Cortex of kidney (tissue), 1 donor: ENCODE measurements at places on chromosomes 2 and 18.

DNA sequence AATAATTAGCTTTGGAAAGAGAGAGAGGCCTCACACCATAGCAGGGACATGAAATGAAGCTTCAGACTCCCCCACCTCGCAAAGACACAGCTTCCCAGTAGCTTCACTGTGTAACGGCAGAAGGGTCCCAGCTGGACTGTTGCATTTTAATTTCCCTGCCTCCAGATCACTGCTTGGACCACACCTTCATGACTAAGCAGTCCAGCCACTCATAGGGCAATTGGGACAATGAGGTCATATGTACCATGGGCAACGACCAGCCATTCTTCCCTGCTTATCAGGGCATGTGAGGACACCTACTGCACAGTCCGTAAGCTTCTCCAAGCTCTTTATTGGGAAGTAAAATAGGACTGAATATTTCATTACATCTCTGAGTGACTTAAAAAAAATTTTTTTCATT, 183.0 kb downstream of the MREG start:
- no peak for DNase-seq

GRCh38 chr2:126947103-126947429, 48.4 kb downstream of the TEX51 start:
- no peak for DNase-seq

DNA sequence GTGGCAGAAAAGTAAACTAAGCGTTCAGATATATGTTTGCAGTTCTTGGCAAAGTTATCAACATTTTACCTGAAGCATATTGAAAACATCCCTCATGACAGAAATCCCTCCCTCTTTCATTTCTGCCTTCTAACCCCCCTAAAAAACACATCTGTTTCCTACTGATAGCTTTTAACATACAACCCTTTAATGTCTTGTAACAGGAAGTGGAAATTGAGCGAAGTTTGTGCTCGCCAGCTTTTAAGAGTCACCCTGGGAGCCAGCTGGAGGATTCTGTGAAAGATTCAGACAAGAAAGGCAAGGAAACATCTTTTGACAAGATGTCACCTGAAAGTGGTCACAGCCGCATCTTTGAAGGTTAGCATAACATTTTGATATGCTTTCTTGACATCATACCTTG, 247.4 kb downstream of the XIRP2 start:
- no peak for DNase-seq

DNA sequence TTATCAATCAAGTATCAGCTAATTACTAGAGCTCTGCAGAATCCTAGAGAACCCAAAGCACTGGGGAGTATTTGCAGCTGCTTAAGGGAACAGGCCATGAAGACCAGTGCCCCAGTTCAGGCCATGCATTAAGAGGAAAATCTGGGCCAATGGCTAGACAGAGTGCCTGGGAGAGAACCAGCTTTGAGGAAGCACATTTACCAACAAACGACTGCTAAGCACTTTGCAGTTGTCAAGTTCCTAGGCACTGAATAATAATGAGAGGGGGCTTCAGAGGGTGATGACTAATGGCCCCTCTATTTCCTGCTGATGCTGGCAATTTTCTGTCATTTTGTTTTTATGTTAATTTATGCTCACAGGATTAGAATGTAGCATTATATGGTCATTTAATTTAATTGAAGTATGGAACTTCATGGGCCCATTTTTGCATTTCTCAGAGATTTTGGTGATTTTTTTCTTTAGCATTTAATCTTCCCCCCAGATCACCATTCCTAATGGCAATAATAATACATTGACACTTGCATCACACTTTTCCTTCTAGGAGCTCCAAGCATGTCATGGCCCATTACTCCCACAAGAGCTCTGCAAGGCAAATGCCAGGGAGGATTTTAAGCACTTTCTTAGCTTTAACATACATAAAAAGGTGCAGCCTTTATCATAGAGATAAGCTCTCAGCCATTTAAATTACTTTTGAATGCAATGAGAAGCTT, 147.7 kb upstream of the SPATS2L start:
- DNase-seq: no peak

GRCh38 chr2:194253528-194254259, 1403.3 kb upstream of the SLC39A10 start:
- no peak for DNase-seq

- no peak for DNase-seq
These were observed 479.2 kb upstream of the ACVR2A start for GRCh38 chr2:147365622-147366021.

GRCh38 chr2:235206980-235207579, 255.3 kb downstream of the SH3BP4 start:
- DNase-seq: no peak

- no peak for DNase-seq
These were observed 17.7 kb upstream of the NFU1 start for GRCh38 chr2:69454976-69455375.

DNA sequence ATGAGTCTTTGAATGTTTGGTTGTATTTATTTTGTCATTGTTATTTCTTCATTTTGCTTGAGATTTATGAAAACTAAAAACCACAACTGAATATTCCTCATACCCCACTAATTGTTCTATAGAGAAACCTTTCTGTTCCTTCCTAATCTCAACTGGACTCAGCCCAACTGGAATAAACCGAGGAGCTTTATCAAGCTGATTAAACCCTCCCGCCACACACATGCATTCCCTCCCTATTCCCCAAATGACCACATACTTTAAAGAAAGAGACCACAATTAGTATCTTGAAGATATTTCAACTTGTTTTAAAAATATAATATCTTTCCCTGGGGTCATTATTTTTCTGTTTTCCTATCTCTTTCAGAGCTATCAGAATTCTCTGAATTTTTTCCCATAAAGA, 107.5 kb downstream of the OSR1 start:
- no peak for DNase-seq

DNA sequence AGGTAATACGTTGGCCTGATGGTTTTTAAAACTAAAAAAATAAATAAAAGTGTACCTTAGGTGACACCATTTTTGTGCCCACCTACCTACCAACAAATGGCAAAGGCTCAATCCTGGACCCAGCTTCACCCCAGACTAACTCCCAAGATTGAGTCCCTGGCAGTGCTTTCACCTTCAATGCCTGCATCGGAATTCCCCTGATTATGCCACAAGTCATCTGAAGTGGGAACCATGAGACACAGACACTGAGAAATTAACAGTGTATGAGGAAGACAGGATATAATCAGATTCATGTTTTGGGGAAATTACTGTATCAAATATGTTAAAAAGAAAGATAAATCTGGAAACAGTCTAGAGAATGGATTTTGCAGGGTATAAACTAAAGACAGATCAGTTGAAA, 41.6 kb downstream of the ZBTB14 start:
- DNase-seq: no peak

GRCh38 chr2:8593243-8593642, 88.6 kb upstream of the ID2 start:
- DNase-seq: no peak

DNA sequence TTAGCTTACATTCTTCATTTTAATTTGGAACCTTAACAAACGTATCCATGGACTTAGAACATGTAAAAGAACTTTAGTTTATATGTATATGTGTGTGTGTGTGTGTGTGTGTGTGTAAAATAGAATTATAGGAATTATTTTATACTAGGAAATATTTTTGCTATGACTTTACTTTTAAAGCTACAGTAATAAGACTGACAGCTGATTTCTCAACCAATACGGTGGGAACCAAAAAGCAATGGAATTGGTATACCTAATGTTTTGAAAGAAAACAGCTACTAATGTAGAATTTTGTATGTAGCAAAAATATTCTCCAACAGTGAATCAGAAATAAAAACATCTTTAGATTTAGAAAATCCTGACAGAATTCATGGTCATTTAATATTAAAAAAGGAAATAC, 146.5 kb upstream of the ARL4C start:
- no peak for DNase-seq

- DNase-seq: no peak
These were observed 83.1 kb downstream of the CCDC85A start for GRCh38 chr2:56266761-56267414.

GRCh38 chr2:145846982-145847381, 1327.1 kb upstream of the ZEB2 start:
- DNase-seq: no peak

DNA sequence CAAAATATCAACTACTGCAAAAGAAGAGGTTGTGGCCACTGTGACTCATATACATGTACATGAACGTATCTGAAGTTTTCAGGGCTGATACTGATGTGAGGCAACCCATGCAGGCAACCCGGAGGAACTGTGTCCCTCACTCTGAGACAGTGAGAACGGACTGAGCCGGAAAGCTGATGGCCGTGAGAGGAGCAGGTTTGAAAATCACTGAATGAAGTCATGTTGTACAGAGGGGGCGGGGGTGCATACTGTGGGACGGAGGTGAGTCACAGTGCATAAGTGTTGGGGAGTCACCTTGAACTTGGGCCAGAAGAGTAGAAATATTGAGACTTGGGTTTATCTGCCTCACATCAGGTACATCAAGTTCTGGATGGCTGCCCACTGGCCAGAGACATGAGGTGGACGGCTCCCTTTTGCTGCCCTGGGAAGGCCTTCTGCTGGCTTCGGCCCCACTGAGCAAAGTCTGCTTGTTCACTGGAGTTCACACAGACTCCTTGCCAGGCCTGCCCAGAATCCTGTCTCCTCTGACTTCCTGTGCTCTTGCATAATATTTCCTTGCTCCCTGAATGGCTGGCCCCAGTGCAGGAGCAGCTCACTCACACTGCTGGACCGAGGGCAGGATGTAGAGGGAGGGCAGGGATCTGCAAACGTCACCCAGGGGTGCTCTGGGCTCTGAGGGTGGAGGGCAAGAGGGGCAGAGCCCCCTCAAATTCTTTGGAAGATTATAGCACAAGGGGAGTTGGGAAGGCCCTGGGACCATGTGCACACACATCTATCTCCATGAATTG, 18.1 kb downstream of the EPAS1 start:
- no peak for DNase-seq
